ENCODE measurements at places on chromosomes 7 and 10. TPM values are rescaled to one million over a fixed set of nuclear protein-coding genes. Genes with fewer than 3 reads are reported as not detected.

- H3K27me3 ChIP-seq: no peaks in the 10 kb centered on the region
- H3K27ac ChIP-seq: no peak overlapping the region
- no peaks in the 10 kb centered on the region for H3K4me1 ChIP-seq
- peaks cover 12% of the 10 kb centered on the region for H3K36me3 ChIP-seq
These were observed 50.9 kb downstream of the ZNF467 start for GRCh38 chr7:149722356-149722957.

GRCh38 chr10:30839652-30840051 lies 192.0 kb downstream of the ZNF438 start:
- H3K27ac ChIP-seq: peak overlapping the region; percentile 60
- H3K4me1 ChIP-seq: peaks cover 37% of the 10 kb centered on the region
- no peak for DNase-seq

- H3K4me3 ChIP-seq: no peak overlapping the region
- H3K4me1 ChIP-seq: no peaks in the 10 kb centered on the region
- H3K27me3 ChIP-seq: peaks cover 4% of the 10 kb centered on the region
- no peak overlapping the region for H3K27ac ChIP-seq
- no peaks in the 10 kb centered on the region for H3K36me3 ChIP-seq
These were observed 31.7 kb downstream of the ASB4 start for GRCh38 chr7:95517458-95517857.

DNA sequence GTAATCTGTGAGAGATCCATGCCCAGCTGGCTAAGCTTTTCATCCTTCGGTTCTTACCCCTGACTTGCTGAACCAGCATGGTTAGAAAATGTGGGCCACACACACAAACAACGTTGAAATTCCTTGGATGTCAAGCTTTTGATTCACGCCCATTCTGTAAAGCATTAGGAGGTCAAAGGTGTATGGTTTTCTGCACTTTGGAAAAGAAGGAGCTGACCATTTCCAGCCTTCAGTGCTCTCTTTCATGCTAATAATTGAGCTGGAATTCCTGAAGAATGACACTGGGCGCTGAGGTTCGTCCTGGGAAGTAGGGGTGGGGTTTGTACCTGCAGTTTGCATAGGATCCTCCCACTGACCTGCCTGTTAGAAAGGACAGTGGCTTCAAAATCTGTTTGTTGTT lies 23.1 kb downstream of the KLF6 start:
- peaks cover 2% of the 10 kb centered on the region for H3K27me3 ChIP-seq
- no peaks in the 10 kb centered on the region for H3K36me3 ChIP-seq
- no peak overlapping the region for H3K27ac ChIP-seq
- no peak for DNase-seq
- H3K4me1 ChIP-seq: peaks cover 23% of the 10 kb centered on the region

GRCh38 chr10:110629680-110630191 lies 14.4 kb upstream of the RBM20 start:
- H3K4me1 ChIP-seq: peaks cover 17% of the 10 kb centered on the region
- DNase-seq: no peak
- peak overlapping the region; percentile 86 for H3K27ac ChIP-seq
- H3K4me3 ChIP-seq: no peak overlapping the region
- H3K36me3 ChIP-seq: no peaks in the 10 kb centered on the region
- H3K27me3 ChIP-seq: no peaks in the 10 kb centered on the region

Gene CPA5
- total RNA-seq: not detected

Gene SYCE1
- not detected for total RNA-seq

Gene CPA2
- 0.73 TPM for total RNA-seq

Gene AOC1
- total RNA-seq: not detected

All from mesothelial cell of epicardium (in vitro differentiated cells).